Cardiac septum (tissue), 1 donor: ENCODE measurements at places on chromosomes 16 and 17.
A peak's percentile ranks its signal among the peaks of the same experiment; 100 is the strongest.

DNA sequence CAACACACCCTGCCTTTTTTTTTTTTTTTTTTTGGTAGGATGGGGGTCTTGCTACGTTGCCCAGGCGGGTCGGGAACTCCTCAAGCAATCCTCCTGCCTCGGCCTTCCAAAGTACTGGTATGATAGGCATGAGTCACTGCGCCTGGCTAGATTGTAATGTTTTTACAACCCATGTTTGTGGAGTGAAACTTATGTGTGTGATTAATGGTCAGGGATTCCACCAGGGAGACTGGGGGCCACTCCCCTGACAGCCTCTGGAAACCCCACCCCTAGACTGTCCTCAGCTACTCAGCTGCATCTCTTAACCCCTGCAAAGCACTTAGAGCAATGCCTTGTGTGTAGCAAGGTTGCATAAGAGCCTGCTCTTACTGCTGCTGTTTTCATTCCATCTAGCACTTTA is 220.5 kb downstream of the PARN start:
- DNase-seq = no peak

GRCh38 chr17:57584050-57584551 is 161.0 kb downstream of the CCDC182 start:
- no peak for DNase-seq

- DNase-seq = no peak
Observed at GRCh38 chr16:62035115-62036092, 834 bp downstream of the CDH8 start.

DNA sequence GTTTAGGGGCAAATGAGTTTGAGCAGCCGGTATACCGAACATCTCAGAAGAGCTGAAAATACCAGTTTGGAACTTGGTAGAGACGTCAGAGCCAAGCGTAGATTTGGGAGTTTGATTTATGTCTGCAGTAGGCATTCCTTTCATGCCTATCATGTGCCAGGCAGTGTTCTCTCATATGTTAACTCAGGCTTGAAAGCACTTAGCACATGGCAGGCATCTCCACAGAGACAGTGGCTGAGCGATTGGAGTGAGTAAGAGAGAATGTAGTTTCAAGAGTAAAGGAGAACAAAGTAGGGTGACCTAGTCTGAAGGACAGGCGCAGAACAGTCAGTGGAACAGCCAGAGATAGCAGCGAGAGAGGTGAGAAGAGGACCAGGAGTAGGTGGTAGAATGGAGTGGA is 207.0 kb downstream of the FTO start:
- DNase-seq = no peak

DNA sequence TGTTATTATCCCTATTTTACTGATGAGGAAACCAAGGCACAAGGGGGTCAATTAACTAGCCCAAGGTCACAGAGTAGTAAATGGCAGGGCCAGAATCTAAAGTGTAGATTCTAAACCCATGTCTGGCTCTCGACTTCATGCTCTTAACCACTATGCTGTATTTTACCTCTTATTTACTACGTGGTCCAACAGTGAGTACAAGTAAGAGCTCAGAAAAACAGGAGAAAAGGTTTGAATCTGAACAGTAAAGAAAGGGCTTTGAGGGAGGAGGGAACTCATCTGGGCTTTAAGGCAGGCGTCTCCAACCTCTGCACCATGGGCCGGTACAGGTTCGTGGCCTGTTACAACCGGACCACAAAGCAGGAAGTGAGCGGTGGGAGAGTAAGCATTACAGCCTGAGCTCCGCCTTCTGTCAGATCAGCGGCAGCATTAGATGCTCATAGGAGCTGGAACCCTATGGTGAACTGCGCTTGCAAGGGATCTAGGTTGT is 62.9 kb downstream of the SMURF2 start:
- peak; percentile 81 for DNase-seq

DNA sequence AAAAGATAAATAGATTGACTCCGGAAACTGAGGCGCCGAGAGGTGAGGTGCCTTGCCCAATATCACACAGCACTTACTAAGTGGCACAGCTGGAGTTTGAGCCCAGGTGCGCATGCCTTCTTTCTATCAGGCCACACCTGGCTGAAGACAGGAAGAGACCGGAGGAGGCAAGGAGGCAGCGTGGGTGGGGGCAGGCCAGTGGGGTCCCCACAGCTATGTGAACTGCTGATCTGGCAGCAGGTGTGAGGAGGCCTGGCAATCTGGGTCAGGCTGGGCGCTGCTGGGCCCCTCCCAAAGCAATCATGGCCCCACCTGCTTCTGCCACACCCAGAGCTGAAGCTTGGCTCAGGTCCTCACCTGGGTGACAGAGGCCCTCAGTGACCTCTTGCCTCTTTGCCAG is 1.9 kb upstream of the GDPD3 start:
- DNase-seq = no peak

DNA sequence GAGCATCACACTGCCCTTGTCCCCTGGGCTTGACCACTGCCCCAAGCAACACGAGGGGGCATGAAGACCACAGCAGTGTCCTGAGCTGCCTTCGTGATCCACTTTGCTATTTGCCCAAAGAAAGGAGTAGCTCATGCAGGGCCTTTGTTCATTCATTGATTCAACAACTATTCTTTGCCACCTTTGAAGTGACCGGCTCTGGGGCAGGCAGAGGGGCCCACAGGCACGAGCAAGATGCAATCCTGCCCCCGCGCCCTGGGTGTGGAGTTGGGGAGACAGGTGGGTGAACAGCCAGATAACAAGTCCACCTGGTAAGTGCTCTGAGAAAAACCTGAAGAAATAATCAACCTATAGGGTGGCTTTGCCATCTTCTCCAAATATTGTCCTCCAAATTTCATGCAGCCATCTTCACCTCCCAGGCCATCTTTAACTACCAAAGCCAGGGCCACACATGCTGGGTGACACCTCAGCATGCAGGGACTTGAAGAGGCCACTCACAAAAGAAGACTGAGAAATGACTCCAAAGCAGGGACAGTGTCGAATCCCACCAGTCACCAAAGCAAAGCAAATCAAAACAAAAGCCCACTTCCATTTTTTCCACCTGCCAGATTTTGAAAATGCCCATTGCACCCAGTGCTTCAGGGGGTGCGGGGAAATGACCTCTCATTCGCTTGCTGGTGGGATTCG is 18.2 kb upstream of the RBFOX3 start:
- peak; percentile 43 for DNase-seq

DNA sequence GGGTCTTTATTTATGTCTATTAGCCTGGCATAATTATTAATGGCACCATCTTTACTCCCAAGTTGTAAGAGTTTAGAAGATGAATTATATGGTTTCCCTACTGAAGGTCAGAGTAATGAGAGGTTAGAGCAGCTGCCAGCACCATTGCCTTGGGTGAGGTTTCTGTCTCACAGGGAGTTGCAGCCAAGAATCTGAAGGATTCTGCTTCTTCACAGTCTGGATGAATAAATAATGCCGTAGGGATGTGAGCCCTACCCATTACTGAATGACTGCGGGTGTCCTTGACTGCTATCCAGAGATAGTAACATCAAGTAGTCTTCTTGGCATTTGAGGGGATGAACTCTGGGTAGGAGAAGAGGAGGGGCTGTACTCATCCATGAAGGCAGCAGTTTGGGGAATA is 52.8 kb upstream of the SMIM36 start:
- no peak for DNase-seq

DNA sequence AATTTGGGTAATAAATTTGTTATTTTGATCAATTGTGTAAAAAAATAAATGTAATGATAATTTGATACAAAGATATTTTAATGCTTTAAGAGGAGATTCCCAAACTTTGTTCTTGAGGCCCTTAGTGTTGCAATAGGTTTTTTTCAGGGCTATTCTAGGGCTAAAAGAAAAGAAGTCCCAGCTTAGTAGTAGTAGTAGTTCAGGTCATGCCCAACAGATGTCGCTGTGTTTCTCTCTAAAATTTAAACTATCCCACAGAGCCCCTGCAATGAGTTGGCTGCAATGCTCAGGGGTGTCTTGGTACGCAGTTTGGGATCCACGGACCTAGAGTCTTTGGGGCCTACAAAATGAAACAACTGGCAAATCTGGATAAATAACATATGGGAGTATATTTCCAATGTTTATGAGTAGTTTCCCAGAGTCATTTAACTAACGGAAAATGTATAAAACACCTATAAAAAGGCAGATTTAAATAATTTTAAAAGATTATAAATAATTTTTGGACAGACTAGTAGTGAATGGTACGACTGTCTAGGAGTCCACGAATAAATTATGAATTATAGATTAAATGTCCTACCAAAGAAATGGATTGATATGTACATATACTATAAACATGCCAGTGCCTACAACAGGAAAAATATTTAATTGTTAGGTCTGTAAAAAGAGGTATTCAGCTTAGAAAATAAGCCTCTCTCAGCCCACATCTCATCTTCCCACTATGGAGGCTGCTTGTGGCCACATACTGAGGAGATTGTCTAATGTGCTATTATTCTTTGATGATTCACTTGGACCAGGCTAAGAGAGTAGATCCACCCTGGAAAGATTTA is 228.5 kb upstream of the PMFBP1 start:
- DNase-seq = no peak

DNA sequence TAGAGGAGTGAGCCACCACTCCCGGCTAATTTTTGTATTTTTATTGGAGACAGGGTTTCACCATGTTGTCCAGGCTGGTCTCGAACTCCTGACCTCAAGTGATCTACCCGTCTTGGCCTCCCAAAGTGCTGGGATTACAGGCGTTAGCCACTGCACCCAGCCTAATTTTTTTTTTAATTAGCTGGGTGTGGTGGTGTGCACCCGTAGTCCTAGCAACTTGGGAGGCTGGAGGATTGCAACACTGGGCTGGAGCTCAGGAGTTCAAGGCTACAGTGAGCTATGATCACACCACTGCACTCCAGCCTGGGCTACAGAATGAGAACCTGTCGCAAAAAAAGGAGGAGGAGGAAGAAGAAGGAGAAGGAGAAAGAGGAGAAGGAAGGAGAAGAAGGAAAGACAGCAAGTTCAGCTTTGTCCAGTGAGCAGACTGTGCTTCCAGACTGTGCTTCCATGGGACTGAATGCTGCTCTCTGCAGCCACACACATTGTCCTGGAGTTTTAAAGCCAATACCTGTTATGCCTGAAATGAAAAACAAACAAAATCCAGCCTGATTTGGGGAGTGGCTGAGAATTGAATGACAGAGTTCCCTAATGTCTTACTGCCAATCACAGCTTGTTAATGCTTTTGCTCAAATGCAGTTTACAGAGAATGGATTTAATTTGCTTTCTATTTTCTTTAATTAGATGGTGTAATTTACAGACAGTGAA is 2.8 kb upstream of the TNFRSF13B start:
- no peak for DNase-seq

DNA sequence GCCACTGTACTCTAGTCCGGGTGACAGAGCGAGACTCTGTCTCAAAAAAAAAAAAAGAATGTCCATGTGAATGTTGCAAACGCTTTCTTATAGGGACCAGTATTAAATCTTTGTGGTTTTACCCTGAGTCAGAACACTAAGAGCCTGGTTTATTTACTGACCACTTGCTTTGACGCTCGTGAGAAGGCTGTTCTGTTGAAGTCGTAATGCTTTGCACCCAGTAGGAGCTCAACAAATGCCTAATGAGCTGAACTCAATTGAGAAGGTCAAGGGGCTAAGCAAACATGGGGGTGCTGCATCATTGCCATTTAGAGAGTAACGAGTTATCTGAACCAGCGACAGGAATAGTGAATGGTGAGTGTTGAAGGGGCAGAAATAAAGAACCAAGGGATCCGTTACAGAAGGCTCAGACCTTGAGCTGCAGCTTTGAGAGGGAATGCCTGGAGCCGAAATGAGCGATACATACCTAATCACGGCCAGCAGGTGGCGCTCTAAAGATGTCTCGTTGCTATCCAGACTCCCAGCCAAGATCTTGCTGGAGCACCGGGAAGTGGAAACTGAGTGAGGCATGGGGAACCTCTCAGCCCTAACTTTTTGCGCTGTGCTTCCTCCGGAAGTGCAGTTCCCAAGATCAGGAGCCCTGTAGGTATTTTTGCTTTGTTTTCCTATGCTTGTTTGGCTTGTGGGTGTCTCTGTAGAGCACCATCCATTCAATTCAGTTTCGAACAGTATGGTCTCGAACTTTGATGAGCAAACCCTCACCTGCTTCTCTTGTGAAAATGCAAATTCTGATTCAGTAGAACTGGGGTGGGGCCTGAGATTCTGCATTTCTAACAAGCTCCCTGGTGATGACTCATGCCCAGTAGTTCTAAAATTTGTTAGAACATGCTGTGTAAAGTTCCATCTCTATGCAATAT is 12.6 kb upstream of the RNF222 start:
- peak; percentile 94 for DNase-seq

GRCh38 chr16:87133112-87133850 is 183.9 kb downstream of the C16orf95 start:
- peak; percentile 29 for DNase-seq
